Mesenteric fat pad (tissue), 1 donor: ENCODE measurements at places on chromosomes 5 and 9. TPM values are rescaled to one million over a fixed set of nuclear protein-coding genes. Genes with fewer than 3 reads are reported as not detected.

The DIPK1B gene
- 3.9 TPM for total RNA-seq

The FTMT gene
- total RNA-seq = not detected

The DAPK1 gene
- 38.3 TPM for total RNA-seq

The PCAT7 gene
- not detected for total RNA-seq

DNA sequence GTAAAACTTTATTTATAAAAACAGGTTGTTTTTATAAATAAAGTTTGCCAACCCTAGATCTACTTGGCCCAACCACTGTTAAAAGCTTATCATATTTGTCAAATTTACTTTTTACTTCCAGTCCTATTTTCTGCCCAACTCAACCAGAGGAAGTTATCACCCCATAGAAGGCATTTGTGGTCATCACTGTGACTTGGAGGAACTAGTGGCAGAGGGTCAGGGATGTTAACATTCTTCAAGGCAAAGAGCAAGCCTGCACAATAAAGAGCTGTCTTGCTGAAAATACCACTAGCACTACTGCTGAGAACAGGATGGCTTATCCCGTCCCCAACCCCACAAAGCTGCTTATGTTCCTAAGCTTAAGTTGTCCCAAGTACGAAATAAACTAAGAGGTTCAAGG, 22.3 kb downstream of the TTC33 start:
- no peak for DNase-seq

DNA sequence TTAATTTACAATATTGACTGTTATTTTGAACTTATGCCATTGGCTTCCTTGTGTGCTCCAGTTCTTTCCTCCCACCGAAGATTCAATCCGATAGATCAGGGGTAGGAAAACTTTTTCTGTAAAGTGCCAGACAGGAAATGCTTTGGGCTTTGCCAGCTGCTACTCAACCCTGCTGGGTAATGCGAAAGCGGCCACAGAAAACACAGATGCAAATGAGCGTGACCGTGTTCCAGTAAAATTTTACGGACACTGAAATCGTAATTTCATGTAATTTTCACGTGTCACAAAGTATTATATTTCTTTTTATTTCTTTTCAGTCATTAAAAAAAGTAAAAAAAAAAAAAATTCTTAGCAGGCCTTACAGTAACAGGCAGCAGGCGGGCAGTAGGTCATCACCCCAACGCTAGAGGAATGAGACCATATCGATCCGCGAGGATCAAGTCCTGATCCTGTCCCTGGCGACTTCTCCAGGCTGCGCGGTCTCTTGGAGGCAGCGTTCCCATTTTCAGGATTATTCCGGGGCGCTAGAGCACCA, 599 bp downstream of the NMRK1 start:
- no peak for DNase-seq

DNA sequence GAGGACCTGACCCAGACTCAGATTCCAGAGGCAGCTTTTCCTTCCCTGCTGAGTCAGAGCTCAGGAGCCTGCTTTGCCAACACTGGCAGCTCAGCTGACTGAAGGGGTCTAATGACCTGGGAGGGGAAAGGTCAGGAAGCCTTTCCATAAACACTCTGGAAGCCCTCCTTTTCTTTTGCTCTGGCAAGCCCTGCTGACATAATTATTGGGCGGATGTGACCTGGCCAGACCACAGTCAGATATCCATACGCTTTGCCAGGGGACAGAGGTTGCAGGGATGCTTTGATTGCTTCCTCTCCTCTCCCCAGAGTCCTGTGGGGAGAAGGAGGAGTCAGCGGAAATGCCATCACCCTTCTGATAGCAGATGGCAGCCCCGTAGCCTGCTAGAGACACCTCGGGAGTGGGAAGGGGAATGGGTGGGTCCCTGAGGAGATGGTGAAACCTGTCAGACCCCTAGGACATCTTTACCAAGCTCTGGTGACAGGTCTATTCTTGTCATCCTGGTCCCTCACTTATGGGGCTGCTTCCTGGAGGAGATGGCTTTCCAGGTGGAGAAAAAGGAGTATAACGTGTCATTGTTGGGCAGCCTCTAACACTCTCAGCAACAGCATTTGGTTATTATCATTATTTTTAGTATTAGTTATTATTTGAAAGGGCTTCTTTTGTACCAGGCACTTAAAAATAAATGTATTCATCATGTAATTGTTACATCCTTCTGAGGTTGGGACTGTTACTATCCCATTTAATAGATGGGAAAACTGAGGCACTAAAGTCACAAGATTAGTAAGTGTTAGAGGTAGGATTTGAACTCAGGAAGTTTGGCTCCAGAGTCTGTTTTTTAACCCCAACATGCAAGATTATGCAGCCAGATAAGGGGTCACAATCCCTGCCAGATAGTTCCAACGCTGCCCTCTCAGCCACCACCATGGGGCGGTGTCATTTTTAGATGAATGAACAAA, 11.6 kb downstream of the COL27A1 start:
- no peak for DNase-seq

- no peak for DNase-seq
Observed at GRCh38 chr5:65535529-65535987, 27.4 kb downstream of the CENPK start.

DNA sequence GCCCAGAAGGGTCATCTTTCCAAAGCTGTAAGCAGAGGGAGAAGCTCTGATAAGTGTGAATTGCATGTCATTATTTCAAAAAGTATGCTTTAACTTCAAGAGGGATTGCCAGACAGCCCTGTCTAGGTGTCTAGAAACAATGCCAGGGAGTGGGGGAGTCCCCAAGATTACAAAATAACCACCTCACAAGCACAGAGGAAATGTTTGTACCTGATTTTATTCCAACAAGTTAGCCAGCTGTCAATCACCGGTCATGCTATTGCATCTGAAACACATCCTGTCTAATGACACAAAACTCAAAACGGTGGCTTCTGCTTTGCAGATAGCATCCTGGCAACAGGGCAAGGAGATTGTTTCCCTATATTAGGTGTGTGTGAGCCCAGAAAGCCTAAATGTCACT, 154.2 kb upstream of the WWC1 start:
- no peak for DNase-seq

- DNase-seq = no peak
Observed at GRCh38 chr5:78627175-78627574, 21.4 kb downstream of the LHFPL2 start.

- no peak for DNase-seq
Observed at GRCh38 chr9:114697951-114698351, 16.0 kb upstream of the TEX48 start.

- no peak for DNase-seq
Observed at GRCh38 chr9:1469996-1470395, 419.8 kb downstream of the DMRT2 start.
